T-cell (primary cell): ENCODE measurements at places on chromosomes 3 and 15.

DNA sequence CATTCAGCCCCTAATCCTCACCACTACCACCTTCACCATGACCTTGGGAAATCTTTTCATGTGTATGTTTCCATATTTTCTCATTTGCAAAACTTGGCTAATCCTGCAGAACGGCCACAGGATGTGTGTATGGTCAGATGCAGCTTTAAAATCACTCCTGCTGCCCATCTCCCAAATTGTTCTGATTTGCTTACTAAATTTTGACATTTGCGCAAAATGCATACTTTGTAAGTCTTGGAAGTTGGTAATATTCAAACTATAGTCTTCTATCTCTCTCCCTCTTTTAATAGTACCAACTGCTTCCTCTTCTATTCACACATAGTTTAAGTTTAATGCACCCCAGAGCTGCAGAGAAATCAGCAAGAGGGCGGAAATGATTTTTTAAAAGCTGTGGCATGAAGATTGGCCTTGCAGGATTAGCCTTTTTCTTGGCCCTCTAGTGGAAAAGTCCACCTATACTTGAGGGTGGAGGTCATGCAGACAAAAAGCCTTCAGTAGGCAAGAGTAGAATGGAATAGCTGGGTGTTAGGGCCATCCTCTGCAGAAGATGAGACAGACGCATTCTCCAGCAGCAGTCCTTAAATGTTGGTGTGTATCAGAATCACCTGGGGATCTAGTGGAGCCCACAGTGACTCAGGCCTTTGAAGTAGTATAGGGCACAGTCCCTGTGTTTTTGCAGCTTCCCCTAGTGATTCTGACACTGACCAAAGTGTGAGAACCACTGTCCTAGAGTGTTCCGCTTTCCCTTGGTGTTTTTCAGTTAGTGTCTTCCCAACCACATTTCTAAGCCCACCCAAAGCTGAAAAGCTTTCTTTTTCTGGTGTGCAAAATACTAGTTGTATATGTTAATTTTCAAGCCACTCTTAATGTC is 181.7 kb downstream of the CHST2 start:
- DNase-seq = no peak

DNA sequence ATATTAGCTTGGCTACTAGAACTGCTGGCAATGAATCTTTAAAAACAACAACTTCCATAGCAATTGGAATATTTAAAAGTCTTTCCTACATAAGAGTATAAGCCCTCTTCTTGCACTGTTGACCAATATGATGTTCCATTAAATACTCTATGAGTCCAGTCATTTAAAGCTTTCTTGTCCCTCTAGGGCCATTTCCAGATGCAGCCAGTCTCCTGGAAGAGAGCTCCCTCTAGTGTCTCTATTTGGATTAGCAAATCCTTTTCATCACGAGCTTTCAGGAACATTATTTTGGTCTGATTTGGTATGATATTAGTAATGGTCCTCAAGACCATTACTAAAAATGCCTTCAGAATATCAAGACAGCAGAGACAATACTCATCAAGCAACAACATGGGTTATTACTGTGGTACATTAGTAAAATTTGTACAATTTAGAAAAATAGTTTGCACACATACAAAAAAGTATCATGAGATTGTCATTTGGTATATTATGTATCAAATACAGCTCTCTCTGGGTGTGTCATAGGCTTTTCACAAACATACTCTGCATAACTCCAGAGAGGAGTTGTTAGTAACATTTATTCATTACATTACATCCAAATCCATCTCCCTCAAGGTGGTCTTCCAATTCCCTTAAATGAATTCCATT is 101.3 kb downstream of the DPH6 start:
- DNase-seq = no peak

GRCh38 chr15:45801543-45801942 is 166.7 kb downstream of the SQOR start:
- no peak for DNase-seq

DNA sequence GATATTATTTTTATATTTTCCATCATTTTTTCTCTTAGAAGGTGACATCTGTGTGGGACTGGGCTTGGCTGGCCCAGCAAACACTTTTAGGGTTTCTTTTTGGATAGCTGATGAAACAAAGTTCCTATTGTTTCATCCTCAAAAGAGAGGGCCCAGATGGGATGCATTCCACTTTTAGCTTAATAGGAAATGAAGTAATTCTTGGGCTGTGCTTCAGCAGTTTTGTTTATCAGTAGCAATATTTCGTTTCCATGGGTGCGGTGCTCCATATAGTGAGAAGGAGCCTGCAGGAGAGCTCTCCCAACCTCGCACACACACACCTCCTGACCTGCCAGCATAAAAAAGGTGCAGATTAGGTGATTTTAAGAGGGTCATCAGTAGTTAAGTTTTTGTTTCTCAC is 147.5 kb downstream of the AKAP13 start:
- no peak for DNase-seq

DNA sequence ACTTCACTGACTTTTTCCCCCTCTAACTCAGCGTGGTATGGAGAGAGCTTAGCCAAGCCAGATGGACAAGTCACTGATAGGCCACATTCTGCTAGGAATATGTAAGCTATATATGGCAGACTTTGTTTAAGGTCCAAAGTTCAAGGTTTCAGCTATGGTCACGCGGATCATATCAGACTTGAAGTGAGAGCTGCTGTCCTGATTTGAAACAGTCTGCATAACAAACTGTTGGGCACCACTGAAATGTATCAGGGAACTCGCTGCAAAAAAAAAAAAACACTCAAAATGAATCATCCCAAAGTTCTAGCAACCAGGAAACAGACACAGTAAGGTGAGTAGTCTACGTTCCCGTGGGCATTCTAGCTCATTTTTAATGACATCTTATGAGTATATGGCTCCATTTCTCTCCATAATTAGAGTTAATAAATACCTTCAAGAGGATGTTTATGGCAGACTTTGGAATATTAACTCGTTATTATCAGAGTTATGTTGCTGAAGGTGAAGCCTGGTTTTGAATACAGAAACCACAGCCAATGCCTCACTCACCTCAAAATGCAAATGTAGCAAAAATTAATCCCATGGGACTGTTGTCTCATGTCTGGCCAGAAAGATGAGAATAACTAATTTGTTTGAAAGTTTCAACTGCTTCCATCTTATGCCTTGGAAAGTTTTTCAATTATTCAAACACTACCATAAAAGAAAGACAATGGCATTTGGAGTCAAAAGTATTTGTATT is 12.3 kb downstream of the DPH3 start:
- DNase-seq = no peak

- no peak for DNase-seq
Measured at GRCh38 chr3:115401298-115401697, 222.0 kb upstream of the GAP43 start.

GRCh38 chr3:44906997-44907396 is 32.6 kb downstream of the TGM4 start:
- no peak for DNase-seq

GRCh38 chr3:44114142-44114541 is 127.5 kb upstream of the TOPAZ1 start:
- peak; percentile 16 for DNase-seq

GRCh38 chr3:14822134-14822533 is 3.4 kb downstream of the FGD5 start:
- no peak for DNase-seq

GRCh38 chr3:129723558-129724324 is 117.3 kb upstream of the PLXND1 start:
- DNase-seq = no peak

DNA sequence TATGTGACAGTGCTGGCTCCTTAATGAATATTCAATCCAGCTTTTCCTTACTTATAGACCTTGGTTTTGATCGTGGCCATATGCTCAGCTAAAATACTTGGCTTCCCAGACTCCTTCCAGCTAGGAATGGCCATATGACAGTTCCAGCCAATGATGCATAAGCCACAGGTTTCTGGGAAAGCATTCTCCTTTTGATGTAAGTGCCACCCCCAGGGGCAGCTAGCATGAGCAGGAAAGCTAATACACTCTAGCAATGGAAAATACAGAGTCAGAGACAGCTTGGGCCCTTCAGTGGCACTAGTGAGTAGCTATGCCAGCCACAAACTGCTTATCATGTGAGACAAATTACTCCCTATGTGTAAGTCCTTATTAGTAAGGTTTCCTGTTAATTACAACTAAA is 26.7 kb downstream of the TBC1D2B start:
- DNase-seq = no peak

DNA sequence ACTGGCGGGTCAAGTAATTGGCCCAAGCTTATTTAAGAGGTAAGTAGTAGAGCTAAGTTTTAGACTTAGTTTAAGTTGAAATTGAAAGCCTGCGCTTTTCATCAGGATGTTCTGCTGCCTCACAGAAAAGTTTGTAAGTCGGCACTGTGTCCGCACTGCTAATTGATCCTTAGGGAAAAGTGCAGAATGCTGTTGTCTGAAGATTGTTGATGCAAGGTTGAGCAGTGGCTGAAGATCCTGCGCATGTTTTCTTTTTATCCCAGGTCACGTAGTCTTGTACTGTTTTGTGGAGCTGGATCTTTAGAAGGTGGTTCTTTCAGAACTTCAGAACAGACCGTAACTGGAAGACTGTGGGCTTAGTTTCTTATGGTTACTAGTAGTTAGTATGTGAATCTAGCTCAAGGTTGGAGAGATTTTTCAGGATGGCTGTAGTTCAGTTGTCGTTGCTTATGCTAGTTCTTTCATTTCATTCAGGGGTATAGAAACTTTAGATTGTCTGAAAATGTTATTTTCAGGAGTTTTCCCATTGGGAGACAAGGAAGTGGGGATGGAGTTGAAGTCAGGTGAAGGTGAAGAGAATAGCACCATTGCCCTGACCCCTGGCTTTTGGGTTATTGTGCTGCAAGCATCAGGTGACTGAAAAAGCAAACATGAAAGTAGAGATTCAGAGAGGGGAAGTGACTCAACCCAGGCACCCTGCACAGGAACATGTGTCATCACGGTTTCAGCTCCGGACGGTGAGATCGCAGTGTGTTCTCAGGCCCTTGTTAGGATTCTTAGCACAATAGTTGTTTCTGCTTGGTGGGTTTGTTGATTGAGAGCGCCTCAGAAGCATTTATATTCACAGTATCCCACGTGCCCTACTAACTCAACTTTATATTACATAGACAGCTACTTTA is 32.8 kb downstream of the AKAP13 start:
- DNase-seq = peak; percentile 50

- DNase-seq = no peak
Measured at GRCh38 chr15:42349186-42349585, 10.1 kb upstream of the CAPN3 start.

DNA sequence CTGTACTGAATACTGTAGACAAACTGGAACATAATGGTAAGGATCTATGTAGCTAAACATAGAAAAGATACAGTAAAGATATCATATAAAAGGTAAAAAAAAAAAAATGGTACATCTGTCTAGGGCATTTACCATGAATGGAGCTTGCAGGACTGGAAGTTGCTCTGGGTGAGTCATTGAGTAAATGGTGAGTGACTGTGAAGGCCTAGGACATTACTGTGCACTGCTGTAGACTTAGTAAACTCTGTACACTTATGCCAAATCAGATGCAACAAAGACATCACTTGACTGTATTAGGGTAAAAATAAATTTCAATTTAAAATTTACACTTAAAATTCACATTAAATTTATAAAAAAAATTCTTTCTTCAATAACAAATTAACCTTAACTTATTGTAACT is 281.3 kb upstream of the LMCD1 start:
- no peak for DNase-seq

DNA sequence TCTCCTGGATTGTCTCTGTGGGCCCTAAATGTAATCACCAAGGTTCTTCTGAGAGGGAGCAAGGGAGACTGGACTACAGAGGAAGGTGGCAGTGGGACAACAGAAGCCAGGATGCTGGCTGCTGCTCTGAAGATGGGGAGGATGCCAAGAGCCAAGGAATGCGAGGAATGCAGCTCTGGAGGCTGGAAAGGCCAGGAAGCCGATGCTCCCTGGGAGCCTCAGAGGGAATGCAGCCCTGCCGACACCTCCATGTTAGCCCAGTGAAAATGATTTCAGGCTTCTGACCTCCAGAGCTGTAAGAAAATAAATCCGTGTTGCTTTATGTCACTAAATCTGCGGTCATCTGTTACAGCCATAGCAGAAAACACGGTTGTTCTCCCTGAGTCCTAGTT is 44.1 kb downstream of the UMPS start:
- no peak for DNase-seq

- DNase-seq = no peak
Measured at GRCh38 chr3:196609805-196610515, 29.5 kb upstream of the NRROS start.

DNA sequence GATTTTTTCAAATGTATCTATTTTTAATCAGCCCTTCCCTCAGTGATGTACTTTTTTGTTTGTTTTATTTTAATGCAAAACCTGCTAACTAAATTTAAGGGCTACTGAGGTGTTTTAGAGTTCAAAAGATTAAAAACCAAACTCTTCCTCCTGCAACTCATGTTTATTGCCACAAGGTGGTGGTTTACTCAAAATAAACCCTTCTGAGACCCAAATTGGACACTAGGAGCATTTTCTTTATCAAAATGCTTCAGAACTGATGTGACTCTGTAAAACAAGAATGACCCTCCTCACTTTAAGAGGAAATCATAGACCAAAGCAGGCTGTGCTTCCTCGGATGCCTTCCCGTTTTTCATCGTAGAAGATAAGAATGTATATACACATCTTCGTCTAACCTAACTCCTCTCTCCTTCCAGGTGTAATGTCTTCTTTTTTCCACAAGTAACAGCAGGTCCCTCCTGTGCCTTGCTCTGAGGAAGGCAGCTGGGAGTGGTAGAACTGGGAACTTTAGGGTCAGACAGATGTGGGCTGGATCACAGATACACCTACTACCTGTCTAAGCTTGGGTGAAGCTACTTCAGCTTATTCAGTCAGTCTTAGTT is 2.9 kb upstream of the NME9 start:
- no peak for DNase-seq

- DNase-seq = no peak
Measured at GRCh38 chr3:85672761-85673160, 714.0 kb downstream of the CADM2 start.

DNA sequence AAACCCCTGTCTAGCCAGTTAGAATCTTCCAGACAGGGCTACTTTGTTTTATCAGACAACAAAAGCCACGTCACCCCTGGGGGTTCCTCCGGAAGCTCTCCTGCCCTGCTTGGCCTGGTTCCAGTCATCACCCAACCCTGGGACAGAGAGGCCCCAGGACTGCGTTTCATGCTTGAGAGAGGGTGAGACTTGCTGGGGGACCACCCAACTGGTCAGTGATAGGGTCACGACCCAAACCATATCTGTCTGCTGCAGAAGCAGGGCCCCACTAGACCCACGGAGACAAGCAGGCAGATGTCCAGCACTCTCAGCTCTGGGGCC is 1.2 kb downstream of the NT5DC2 start:
- DNase-seq = peak; percentile 33

DNA sequence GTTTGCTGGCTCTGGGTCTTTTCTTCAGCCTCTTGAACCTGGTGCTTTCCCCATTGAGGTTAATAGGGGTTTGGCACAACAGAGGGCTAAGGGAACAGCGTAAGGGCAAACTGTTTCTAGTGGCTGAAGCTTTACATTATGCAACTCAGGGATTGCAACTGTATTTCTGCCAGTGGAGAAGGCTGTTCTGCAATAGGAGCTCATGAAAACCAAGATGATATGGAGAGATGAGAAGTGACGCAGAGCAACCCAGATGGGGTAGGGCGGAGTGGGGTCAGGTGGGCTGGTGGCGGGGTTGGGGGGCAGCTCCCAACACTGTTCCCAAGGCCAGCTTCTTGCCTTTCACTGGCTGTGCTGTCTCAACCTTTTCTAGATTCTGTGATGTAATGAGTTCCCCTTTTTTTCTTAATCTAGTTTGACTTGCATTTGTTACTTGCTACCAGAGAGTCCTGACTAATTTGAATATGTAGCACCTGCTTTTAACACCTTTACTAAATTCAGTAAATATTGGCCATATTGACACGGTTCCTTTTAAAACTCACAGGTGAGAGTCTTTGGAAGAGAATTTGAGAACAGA is 7.2 kb downstream of the GXYLT2 start:
- no peak for DNase-seq
